Activated T-cell treated with anti-CD3 and anti-CD28 coated beads, Interleukin-2, amount 50 U/mL, for 72 hours (primary cell): ENCODE measurements at places on chromosomes 5 and 9. TPM values are rescaled to one million over a fixed set of nuclear protein-coding genes. Genes with fewer than 3 reads are reported as not detected.

Gene FAM169A
- 13.4 TPM for total RNA-seq

- no peak for DNase-seq
These were observed 7.2 kb downstream of the ORM2 start for GRCh38 chr9:114336699-114337395.

DNA sequence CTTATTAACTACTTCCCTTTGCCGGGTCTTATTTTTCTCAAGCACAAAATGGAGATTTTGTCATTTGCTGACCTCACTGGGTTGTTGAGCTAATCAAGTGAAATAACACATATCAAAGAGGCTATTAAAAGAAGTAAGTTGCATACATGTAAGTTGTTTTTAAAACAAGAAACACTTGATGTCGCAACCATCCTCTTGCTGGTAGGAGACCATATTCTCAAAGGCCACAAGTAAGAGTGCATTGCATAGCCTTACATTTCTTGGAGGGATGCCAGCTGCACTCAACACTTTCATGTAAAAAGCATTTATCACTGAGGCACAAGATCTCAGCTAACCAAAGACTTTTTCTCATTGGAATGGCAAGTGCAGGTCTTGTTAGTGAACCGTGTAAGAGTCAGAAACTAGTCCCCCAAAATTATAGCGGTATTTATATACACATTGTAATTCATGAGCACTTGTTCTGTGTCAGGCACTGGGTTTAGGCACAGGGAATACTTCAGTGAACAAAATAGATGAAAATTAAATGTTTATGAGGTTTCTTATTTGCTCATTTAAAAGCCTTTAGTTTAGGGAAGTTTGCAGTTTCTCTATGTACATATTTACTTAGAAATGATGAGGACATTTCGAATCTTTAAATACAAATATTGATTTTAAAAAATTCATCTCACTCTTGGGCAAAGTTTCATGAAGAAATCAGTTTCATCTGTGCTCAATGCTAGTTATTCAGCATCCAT is 72.0 kb downstream of the ZFAND5 start:
- DNase-seq, result no peak

Gene LPAR1
- total RNA-seq, result not detected

Gene PRUNE2
- total RNA-seq, result 1.5 TPM

GRCh38 chr9:130672933-130673615 is 8.7 kb downstream of the PRDM12 start:
- no peak for DNase-seq

DNA sequence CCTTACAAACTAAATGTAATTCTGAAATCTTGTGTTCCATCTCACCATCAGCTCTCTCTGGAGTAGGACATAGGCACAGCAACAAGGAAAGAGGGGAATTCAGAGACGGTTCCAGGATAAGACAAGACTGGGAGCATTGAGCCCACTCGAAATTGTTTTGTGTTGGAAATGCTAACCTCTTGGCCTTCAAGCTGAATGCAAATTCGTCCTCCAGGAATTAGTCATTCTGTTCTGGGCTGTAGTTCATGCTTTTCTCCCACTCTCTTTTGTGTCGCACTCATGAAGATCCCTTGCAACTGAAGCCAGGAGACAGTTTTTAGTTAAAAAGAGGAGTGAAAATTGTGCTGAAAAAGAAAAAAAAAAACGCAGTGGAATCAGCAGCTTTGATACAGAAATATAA is 121.7 kb upstream of the SEMA6A start:
- DNase-seq, result no peak

GRCh38 chr9:127833555-127833954 is 20.9 kb downstream of the ENG start:
- DNase-seq, result no peak

Gene CXCL14
- total RNA-seq, result not detected
